ENCODE measurements at places on chromosomes 7 and 10.
A peak's percentile ranks its signal among the peaks of the same experiment; 100 is the strongest.

DNA sequence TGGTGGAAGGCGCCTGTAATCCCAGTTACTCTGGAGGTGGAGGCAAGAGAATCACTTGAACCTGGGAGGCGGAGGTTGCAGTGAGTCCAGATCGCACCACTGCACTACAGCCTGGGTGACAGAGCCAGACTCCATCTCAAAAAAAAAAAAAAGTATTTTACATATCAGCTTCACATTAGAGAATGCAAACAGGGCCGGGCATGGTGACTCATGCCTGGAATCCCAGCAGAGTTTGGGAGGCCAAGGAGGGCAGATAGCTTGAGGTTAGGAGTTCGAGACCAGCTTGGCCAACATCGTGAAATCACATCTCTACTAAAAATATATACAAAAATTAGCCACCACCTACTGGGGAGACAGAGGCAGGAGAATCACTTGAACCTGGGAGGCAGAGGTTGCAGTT is 31.6 kb downstream of the USP54 start:
- DNase-seq: no peak

- DNase-seq: no peak
These were observed 126.6 kb upstream of the LYZL2 start for GRCh38 chr10:30756151-30756550.

- no peak for DNase-seq
These were observed 144.7 kb upstream of the PDE1C start for GRCh38 chr7:32214913-32215312.

GRCh38 chr7:6536262-6537260 is 14.7 kb downstream of the GRID2IP start:
- DNase-seq: no peak

DNA sequence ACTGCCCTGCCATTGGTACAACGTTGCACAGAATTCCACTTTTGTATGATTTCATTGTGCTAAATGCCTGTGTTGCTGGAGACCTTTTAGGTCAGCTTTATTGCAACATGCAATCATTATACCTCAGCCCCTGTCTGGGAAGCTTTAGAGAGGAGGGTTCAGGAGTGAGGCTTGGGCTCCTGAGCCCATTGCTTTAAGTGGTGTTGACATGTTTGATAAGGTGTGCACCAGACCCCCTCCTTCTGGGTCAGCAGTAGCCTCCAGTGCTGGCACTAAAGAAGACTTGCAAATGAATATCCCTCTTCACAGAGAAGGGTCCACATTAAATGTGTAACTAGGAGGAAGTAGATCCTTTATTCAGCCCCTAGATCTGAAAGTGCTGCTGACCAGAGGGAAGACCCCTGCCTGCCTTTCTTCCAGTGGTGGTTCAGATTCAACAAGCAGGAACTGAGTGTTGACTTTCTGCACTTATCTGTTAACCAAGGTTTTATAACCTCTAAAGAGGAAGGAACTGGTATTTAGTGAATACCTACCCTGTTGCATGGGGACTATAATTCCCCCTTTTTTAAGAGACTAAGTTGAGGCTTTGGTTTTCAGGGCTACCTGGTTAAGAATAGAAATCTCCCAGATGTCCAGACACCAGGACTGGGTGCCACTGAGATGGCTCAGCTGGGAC is 369.4 kb upstream of the IGFBP3 start:
- DNase-seq: no peak

- DNase-seq: peak; percentile 47
These were observed 76.4 kb downstream of the MAP3K8 start for GRCh38 chr10:30510184-30510931.

GRCh38 chr7:69665369-69665768 is 67.1 kb downstream of the AUTS2 start:
- DNase-seq: no peak

- DNase-seq: no peak
These were observed 31.1 kb downstream of the LMTK2 start for GRCh38 chr7:98137826-98138151.

- no peak for DNase-seq
These were observed 9.5 kb upstream of the ZNF862 start for GRCh38 chr7:149828357-149829309.

GRCh38 chr7:39602351-39602750 is 21.0 kb upstream of the RALA start:
- no peak for DNase-seq

DNA sequence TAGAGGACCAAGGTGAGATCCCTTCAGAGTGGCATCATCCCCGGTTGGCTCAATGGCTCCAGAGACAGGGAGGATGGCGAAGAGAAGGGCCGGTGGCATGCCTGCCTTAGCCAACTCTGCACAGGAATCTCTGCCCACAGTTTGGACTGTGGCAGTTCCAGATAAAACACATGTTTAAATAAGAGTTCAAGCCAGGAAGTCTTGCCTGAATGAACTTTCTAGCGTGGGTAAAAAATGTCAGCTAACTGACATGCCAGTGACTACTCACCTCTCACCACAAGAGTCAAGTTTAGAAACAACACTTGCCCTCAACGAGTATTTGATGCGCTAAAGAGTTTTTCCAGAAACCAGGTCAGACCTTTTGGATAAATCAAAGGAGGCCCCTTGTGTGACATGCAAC is 3.0 kb downstream of the NOD1 start:
- DNase-seq: no peak

GRCh38 chr10:81848514-81848913 is 26.5 kb upstream of the NRG3 start:
- DNase-seq: no peak

DNA sequence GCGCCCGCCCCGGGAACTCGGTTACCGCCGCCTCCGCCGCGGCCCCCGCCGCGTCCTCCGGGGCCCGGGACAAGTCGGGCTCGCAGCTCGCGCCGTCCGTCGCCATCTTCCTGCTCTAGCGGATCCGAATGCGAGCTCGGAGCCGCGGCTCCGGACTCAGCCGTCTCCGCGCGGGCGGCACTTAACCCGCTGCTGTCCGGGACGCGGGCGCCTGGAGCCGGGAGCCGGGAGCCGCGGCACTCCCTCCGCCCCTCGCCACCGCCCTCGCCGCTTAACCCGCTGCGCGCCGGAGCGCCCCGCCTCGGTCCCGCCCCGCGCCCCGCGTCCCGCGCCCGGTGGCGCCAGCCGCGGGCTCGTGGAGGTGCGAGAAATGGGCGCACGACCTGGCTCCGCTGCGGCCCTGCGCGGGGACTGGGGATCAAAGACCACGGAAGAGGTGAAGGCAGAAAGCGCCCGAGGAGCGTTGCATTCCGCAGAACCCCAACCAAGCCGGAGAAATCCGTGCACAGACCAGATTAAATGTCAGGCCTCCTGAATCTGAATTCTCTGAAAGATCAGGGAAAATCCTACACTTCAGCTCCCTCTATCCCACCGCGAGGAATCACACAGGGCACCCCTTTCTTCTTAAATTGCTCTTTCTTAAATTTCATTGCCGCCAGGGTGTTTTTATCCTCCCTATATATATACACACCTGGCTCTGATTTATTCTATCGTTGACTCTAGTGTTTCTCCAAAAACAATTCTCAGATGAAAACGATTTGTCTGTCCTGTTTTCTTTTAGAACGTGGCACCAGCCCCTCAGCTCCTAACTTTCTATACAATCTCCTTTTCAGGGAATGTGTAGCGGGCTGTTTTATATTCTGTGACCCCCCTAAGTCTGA is at the start of gene CTTNBP2:
Gene CTTNBP2 (minus strand): TSS at position 132 of the 881 bp plus-strand sequence. CDS start 26 bp downstream, at position 106.
- DNase-seq: peak; percentile 11

DNA sequence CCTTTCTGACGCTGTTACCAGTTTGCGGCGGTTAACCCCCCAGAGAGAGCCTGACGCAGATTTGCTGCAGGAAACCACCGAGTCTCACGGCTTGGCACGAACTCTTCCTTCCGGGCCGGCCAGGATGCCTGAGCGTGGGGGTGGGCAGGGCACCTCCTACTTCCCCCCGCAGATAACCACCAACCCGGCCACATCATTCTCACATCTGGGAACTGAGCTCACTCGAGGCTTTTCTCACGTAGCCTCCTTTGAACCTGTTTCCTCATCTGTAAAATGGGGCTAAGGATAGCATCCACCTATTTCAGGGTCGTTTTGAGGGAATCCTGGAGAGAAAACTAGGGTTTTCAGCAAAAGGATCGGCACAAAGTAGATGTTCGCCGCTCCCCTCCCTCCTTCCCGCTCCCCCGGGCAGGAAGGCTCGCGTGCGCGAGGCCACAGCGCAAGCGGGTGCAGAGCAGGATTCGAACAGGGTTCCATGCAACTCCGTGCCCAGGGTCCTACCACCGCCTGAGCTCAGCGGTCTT is 23.6 kb downstream of the DDIT4 start:
- peak; percentile 95 for DNase-seq

DNA sequence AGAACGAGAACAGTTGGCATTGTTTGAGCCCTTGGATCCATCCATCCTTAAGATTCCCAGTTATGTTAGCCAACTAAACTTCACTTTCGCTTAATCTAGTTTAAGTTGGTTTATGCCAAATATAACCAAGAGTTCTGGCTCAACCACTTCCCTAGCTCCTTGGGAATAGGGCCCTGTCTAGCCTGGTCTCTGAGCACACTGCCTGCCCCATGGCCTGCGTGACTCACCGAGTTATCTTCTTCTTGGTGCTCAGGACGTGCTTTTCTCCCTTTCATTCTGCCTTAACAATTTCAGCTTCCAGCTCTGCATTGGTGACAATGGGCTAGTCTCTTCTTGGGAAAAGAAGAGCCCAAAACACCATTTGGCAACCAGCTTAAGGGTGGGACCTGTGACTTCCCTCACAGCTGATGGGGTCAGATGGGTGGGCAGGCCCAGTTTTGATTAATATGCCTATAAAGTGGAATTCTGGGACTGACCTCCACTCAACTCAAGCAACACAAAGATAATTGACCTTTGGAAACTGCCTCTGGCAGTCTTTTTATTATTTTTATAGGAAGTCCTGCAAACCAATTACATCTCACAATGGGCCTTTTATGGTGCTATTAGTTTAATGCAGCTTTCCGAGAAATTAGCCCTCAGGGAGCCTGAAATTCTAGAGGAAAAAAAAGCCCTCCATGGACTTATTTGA is 126.4 kb downstream of the CFAP58 start:
- no peak for DNase-seq

GRCh38 chr10:3467052-3467951 is 294.7 kb upstream of the PITRM1 start:
- peak; percentile 98 for DNase-seq

DNA sequence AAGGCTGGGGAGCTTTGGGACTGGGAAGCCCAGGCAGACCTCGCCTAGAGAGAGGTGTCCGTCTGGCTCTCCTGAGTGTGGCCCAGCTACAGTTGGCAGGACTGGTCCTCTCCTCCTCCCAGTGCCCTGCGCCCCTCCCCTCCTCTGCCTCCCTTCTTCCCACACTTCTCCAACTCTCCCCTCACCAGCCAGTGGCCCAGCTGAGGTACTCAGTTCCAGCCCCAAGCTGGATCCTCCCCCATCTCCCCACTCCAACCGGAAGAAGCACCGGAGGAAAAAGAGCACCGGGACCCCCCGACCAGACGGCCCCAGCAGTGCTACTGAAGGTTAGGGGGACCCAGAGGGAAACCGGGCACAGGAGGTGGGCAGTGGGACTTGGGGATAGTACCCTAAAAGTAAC is 27.7 kb downstream of the GBX1 start:
- DNase-seq: no peak

GRCh38 chr7:100895956-100896731 is 456 bp upstream of the ACHE start:
- no peak for DNase-seq

DNA sequence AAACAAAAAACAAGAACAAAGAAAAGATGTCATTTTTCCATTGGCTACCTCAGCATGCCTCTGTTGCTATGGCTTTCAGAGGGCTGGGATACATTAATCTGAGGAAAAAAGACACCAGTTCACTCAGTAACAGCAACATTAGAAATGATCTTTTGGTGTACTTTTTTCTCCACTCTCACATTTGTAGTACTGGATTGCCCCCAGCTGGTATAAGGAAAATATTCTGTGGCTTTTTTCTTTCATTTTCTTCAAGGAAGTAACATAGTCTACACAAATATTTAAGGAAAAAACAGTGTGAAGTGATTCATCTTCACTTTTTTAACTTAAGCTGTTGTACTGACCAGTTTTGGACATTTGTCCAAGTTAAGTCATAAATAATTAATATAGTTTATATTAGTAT is 482.3 kb downstream of the SORCS1 start:
- no peak for DNase-seq

GRCh38 chr7:154898973-154899855 is 103.7 kb downstream of the PAXIP1 start:
- no peak for DNase-seq

- DNase-seq: no peak
These were observed 55.8 kb downstream of the BICC1 start for GRCh38 chr10:58568428-58568935.

GRCh38 chr7:135712796-135713195 is 15.2 kb downstream of the SLC13A4 start:
- DNase-seq: no peak

DNA sequence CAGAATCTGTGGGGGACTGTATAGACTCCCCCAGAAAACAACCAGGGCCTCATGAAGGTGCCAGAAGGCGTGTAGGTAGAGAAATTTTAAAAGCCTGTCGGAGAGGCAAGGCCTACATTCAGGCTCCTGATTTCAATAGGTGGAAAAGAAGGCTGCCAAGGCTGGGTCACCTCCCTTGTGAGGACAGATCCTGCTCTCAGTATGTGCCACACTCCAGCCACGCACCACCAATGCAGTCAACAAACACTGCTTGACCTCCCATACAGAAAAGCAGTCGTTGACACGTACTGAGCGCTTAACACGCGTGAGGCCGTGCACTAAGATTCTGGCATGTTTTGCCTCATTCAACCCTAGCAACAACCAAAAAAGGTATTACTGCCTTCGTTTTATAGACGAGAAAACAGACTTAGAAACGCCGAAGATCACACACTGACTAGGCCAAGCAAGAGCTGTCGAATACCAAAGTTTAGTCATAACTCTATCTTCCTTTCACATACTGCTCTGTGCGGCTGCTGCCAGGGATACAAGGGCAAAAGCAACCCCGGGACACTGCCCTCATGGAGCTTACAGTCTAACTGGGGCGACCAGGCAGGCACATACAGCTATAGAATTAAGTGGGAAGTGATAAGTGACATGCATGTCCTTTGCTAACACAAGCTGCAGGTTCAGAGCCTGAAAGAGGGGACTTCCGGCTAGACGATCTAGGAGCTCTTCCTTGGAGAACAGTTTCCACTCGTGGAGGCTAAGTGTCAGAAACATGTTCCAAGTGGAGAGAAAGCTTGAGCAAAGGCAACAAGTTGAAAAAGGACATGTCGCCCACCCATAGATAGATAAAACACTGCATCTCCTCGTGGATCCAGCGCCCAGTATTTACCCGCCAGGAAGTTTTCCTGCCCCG is 797 bp upstream of the NKX2-3 start:
- DNase-seq: no peak

DNA sequence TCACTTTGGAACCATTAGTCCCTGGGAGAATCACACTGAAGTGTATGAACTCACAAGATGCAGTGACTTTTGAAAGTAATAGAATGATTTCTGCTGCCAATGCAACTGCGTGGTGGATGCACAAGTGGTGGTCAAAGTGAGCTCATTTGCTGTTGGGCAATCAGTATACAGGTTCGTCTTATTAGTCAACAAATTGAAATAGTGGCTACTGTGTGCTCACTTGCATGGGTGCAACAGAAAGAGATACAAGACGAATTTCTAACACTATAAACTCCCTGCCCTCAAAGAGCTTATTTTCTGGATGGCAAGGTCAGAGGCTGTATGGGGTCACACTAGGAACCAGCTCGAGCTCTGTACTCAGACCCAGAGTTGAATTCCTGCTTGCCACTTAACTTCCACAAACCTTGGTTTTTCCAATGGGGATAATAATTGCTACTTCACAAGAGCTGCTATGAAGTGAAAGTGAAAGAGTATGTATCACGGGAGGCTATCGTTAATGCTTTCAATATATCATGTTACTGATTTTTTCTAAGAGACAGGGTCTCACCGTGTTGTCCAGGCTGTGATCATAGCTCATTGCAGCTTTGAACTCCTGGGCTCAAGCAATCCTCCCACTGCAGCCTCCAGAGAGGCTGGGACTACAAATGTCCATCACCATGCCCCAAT is 8.3 kb upstream of the BCL7B start:
- DNase-seq: no peak

All from GM04504 (cell line).